NCI-H226 (cell line): ENCODE measurements at places on chromosomes 13 and 19.

- DNase-seq = peak; percentile 60
Observed at GRCh38 chr13:48155848-48156247, 60.9 kb upstream of the MED4 start.

DNA sequence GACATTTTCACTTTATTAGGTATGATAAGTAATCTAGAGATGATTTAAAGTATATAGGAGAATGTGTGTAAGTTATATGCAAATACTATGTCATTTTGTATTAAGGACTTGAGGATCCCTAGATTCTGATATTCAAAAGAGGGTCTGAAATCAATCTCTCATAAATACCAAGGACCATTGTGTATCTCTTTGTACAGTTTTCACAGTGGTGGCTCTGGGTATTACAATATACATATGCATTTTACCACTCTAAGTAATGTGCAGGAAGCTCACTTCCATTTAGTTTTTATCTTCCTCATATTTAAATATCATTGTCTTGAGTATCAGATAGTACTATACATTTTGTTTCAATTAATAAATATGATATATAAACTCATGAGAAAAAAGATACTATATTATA lies 862.6 kb upstream of the PCDH20 start:
- no peak for DNase-seq

- no peak for DNase-seq
Observed at GRCh38 chr13:83935566-83935965, 53.3 kb upstream of the SLITRK1 start.

- no peak for DNase-seq
Observed at GRCh38 chr19:15905026-15905425, 7.2 kb upstream of the CYP4F2 start.

DNA sequence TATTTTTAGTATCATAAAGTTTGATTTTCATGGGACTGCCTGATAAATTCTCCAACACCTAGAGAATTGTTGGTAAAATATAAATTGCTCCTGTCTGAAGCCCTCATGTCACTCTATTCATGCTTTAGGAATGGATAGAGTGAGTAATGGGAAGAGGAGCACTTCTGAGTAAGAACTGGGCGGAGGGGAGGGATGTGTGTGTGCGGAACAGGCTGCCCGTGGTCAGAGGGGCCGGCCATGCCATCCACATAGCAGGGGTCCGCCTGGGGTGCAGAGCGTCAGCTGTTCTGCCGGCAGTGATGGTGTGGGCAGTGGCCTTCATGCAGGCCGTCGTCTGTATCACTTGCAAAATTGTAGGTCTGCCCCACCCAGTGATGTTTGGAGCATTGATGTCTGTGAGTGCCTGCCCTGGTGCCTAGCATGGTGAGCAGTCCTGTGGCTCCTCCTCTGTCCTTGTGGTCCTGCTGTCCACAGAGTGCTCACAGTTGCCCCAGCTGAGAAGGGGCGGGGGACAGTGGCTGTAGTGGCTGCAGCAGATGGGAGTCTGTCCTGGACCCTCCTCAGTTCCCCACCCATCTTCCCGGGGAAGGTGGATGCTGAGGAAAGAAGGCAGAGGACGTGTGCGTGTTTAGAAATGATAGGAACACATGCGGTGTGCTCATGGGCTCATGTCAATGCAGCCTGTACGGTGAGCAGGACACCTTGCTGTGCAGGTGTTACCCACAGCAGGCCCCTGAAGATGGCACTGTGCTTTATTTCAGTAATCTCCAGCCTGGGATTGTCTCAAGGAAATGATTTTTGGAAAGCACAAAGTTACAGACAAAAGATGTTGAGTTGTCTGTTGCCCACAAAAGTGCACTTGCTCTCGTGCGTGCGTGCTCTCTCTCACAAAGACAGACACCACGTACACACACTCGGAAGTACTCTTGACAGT lies 49.4 kb upstream of the TEX29 start:
- no peak for DNase-seq

DNA sequence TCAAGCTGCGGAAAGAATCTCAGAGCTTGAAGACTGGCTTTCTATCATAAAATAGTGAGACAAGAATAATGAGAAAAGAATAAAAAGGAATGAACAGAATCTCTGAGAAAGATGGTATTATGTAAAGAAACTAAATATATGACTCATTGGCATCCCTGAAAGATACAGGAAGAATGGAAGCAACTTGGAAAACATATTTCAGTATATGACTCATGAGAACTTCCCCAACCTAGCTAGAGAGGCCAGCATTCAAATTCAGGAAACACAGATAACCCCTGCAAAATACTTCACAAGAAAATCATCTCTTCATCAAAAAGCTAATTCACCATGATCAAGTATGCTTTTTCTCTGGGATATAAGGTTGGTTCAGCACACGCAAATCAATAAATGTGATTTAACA lies 2318.0 kb downstream of the PCDH9 start:
- DNase-seq = peak; percentile 84

GRCh38 chr19:39818626-39819097 lies 15.3 kb downstream of the DYRK1B start:
- no peak for DNase-seq

- DNase-seq = no peak
Observed at GRCh38 chr13:77056382-77056781, 29.4 kb upstream of the FBXL3 start.

DNA sequence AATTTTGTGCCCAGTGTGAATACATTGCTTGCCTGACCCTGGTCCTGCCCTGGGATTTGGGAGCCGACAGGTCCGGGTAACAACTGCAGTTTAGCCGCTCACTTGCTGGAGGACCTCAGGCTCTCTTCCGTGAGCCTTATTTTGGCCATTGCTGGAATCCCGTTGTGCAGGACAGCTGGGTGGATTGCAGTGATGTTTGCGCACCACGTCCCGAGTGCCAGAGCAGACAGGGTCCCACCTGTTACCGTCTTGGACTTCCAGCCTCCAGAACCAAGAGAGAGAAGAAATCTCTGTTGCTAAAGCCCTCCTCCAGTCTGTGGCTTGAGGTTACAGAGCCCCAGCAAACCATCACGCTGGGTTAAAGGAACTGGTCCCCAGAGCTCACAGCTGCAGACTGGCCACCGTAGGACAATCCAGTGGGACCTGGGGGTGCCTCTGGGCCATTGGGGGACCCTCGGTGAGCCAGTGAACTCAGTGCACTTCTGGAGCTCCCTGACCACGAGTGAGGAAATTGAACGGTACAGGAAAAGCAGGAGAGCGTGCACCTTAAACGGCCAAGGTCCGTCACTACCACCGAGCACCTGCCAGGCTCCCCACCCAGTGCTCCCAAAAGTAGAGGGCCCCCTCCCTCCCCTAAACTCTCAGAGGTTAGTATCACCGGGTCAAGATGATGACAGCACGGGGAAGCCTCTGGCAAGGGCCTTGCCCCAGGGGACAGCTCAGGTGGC lies 92.9 kb downstream of the GNG7 start:
- DNase-seq = no peak

DNA sequence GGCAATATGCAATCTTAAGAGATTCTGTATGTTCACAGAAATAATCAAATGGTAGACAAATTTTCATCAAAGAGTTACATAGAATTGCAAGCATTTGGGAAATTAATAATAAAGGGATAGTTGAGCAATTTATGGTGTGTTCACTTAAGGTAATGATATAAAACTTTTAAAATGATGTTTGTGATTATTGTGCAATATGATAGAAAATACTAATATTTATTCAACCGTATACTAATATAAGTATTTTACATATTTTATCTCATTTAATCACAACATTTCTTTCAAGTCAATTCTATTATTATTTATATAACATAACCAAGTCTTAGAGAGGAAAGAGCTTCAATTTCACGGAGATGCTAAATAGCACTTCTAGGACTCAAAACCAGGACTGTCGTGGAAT lies 716.8 kb upstream of the MIR17HG start:
- no peak for DNase-seq

DNA sequence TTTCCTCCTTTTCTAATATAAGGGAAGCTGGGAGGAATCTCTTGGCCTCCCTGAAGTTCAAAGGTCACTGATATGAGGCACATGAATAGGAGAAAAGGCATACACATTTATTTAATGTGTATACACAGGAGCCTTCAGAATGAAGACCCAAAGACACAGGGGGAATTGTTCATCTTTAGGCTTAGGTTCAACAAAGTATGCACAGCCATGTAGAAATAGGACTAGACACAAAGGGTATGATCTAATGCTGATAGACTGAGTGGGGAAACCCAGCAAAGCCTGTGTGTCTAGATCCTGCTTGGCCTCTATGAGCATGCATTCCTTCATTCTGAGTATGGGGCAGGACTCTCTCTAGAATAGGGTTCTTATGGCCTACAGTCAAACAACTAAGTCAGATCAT lies 177.1 kb upstream of the RFC3 start:
- DNase-seq = no peak

DNA sequence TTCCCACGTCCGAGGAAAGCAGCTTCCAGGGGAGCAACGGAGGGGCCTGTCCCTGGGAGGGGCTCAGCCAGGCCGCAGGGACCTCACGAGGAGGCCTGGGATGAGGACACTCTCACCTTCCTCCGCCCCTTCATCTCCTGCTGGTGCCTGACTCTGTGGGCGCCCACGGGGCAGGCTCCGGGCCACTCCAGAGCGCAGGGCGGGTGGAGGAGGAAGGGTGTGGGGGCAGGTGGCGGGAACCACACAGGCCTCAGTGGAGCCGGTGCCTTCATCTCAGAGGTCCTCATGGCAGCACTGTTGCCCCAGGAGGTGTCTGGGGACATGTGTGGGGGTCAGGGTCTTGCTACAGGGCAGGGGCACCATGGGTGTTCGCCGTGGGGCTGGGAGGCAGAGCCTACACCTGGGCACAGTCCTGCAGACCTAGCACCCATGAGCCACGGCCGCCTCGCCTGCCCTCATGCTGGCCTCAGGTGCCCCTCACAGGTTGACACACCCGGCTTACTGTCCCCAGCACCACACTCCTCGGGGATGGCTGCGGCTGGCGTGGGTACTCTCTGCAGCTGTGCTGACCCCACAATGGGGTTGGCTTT lies 10.1 kb upstream of the TMEM255B start:
- no peak for DNase-seq

- peak; percentile 92 for DNase-seq
Observed at GRCh38 chr13:74210693-74211393, 76.6 kb upstream of the KLF12 start.

DNA sequence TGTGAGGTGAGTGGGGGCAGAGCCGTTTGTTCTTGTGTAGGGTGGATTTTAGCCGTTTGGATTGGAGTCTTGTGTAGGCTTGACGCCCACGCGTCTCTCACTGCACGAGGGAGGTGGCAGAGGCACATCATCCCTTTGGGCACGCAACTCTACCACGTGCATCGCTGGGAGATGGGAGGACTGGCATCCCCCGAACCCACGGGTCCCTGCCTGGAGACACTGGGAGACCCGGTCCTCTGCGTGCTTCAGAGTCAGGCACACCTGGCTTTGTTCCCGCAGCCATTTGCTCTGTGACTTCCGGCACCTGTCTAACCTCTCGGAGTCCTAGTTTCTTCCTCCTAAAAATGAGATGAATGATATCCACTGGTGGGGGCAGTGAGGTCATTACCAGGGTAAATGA lies 6.4 kb downstream of the ARHGEF7 start:
- no peak for DNase-seq

DNA sequence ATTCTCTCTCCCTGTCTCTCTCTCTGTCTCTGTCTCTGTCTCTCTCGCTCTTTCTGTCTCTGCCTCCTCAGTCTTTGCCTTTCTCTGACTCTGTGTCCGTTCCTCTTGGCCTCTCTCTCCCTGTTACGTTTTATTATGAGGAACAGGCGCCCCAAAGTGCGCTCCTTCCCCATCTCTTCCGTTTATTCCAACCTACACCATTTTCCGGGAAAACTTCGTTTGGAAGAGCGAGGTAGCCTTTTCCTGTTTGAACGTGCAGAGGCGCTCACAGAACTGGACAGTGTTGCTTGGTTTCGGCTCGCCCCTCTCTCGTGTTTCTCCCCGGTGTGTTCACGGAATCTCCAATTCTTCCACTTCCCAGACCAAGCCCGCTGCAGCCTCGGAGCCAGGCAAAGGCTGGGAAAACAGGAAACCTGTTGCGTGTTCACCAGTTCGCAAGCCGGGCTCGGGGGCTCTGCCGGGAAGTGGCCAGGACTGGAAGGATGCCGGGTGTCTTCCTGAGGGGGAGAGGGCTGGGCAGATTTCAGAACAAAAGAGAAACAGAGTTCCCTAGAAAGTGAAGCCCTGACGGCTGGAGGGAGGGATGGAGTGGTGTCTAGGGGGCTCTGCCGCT lies 605 bp downstream of the TMEM255B start:
- DNase-seq = no peak

- peak; percentile 19 for DNase-seq
Observed at GRCh38 chr13:48571126-48571913, 38.4 kb upstream of the RCBTB2 start.

GRCh38 chr13:33918199-33918932 lies 100.4 kb downstream of the RFC3 start:
- peak; percentile 21 for DNase-seq

- no peak for DNase-seq
Observed at GRCh38 chr13:96991072-96991471, 3.2 kb downstream of the OXGR1 start.

GRCh38 chr13:107669391-107669993 lies 545.8 kb downstream of the LIG4 start:
- DNase-seq = no peak

GRCh38 chr19:31600731-31601295 lies 251.6 kb upstream of the TSHZ3 start:
- DNase-seq = no peak

DNA sequence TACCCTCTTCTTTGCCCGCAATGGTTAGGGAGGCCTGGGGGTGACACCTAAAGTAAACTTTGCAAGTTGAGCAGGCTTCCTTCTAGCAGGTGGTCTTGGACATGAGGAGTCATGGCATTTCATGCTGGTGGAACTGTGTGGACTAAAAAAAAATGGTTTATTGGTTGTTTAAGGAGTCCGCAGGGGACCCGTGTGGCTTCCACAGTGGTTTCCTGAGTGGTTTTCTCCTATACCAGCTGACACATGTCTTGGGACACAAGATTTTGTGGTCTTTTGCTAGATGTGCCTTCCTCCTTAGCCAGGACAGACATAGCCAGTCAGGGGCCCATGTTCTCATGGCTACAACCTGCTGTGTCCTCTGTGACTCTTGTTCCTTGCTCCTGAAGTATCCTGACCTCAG lies 1.5 kb downstream of the ZNF543 start:
- DNase-seq = no peak

DNA sequence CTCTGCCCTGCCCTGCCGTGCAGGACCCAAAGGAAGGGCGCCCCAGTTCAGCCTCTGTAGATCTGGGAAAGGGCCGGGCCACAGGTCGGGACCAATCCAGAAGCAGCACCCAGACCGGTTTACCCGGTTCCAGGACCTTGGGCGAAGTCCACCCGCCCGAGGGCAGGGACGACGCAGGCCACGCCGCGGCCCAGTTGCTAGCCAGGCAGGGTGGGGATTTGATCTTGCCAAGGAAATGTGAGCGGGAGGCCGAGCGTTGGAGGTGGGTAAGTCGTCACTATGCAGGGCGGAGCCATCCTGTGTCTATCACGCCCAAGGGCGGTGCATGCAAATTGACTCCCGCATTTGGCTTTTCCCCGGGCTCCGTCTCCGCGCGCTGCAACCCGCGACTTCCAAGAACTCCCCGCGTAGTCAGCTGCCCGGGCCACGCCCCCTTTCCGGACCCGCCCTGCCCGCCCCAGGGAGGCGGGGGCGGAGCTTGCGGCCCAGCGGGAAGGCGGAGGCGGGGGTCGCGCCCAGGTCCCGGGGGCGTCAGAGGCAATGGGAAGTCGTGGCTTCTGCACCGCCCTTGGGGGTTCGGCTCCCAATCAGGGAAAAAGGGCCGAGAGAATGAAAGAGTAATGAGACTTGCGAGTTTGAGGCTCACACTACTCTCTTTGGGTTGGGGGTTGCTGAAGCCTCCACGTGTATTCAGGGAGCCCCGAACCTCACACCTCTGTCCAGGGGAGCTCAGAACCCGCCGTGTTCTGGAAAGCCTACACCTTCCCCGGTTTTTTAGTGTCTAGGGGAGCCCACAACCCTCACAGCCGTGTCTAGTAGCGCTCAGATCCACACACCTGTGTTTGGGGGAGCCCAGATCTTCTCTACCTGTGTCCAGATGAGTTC lies 12.8 kb downstream of the IER2 start:
- peak; percentile 97 for DNase-seq
